ENCODE measurements at places on chromosomes 11 and 22.

- no peak for DNase-seq
Measured at GRCh38 chr22:19341500-19341899, 50.0 kb upstream of the CLTCL1 start.

DNA sequence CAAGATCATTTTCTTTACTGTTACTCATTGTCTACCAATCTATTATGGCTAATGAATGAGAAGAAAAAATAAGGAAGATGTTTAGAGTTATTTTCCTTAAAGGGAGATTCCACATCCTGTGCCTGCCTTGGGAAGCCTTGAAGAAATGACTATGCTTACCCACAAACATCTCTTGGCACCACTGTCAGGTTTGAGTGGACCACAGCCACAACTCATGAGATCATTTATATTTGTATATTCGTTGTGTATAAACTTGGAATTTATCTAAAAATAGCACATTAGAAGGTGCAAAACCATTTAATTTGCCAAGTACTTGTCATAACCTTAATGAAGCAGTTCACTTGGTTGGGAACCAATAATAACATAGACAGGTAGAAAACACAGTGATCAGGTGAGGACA is 740.8 kb downstream of the DLG2 start:
- no peak for DNase-seq

- DNase-seq = no peak
Measured at GRCh38 chr11:79417069-79417920, 23.5 kb downstream of the TENM4 start.

DNA sequence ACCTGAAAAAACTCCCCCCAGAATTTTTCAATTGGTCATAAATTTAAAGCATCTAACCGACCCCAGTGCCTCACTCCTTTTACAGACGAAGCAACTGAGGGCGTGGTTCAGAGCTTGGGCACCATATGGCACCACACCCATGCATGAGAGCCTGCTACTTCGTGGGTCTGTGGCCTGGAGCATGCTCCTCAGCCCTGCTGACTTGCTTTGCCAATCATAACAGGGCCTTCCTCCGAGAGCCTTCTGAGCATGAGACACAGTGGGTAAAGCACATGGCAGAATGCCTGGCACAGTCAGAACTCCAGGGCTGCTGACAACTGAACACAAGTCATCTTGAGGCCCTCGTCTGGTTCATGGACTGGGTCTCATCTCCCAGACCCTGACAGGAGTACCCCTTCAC is 33.3 kb downstream of the HIRA start:
- no peak for DNase-seq

DNA sequence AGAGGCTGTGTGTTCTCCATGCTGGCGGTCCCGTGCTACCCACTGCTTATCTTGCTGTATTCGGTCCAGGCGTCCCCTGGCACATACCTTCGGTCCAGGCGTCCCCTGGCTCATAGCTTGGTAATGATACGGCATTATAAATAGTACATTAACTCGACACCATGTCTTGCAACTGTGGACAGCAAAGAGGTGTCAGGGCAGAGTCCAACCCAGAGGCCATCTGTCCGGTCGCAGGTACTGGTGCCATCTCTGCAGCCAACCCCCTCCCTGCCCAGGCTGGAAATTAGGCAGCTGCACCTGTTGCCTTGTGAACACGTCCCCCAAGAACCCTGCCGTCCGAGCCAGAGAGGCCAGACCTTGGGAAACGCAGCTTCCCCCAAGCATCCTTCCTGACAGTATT is 634.3 kb downstream of the BRD1 start:
- no peak for DNase-seq

- no peak for DNase-seq
Measured at GRCh38 chr11:125330462-125331325, 165.4 kb downstream of the FEZ1 start.

GRCh38 chr22:42621505-42622002 is 6.9 kb upstream of the POLDIP3 start:
- DNase-seq = peak; percentile 70

DNA sequence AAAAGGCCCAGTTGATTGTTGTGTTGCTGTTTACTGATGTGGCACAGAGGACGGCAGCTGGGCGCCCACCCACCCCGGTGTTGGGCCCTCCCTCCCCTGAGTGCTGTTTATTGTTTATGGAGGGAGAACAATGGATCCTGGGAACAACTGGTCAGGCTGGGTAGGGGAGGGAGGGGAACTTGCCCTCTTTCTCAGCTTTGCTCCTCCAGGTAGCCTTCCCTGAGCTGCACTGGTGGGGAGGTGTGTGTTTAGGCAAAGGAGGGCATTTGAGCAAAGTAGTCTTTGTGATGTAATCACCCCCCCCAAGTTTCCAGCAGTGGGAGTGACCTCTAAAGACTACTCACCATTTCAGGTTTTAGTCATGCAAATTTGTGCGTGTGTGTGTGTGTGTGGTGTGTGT is 1035.3 kb downstream of the NTM start:
- no peak for DNase-seq
